Activated CD8-positive, alpha-beta T cell treated with anti-CD3 and anti-CD28 coated beads for 36 hours (primary cell): ENCODE measurements at places on chromosomes 5 and 9. TPM values are rescaled to one million over a fixed set of nuclear protein-coding genes. Genes with fewer than 3 reads are reported as not detected.

The PTGER4 gene
- 62.9 TPM for total RNA-seq

The MLLT3 gene
- 59.1 TPM for total RNA-seq

The FOXI1 gene
- total RNA-seq: not detected

The TMEM232 gene
- total RNA-seq: 0.49 TPM

The CAMK2A gene
- total RNA-seq: not detected

The ADAMTS12 gene
- not detected for total RNA-seq

The PCAT7 gene
- total RNA-seq: not detected

The FGD3 gene
- 43.5 TPM for total RNA-seq

The OR1J2 gene
- total RNA-seq: not detected

The C1QTNF3 gene
- 1.3 TPM for total RNA-seq

The CCNO gene
- total RNA-seq: not detected

The AHRR gene
- total RNA-seq: 27.9 TPM

The PGM5 gene
- not detected for total RNA-seq

The SH3RF2 gene
- total RNA-seq: not detected

The HCN1 gene
- not detected for total RNA-seq
